ENCODE measurements at places on chromosomes 2 and 18.

GRCh38 chr2:203650860-203651613, 55.4 kb upstream of the CD28 start:
- peak; percentile 54 for DNase-seq

DNA sequence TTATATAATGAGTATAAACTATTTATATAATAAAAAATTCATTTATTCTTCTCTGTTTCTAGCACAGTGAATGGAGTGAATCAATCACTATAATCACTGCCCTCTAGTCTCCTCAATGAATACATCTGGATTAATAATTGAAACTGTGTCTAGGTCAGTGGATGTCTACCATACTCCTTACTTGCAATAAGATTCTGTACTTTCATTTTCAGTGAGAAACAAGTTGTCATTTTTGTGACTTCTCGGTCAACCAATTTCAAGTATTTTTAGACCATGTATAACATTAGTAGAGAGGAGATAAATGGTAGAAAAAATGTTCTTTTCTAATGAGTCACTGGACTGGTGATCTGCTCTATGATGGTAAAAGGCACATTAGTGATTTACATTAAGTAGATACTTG, 799.6 kb upstream of the CHAC2 start:
- DNase-seq, result no peak

DNA sequence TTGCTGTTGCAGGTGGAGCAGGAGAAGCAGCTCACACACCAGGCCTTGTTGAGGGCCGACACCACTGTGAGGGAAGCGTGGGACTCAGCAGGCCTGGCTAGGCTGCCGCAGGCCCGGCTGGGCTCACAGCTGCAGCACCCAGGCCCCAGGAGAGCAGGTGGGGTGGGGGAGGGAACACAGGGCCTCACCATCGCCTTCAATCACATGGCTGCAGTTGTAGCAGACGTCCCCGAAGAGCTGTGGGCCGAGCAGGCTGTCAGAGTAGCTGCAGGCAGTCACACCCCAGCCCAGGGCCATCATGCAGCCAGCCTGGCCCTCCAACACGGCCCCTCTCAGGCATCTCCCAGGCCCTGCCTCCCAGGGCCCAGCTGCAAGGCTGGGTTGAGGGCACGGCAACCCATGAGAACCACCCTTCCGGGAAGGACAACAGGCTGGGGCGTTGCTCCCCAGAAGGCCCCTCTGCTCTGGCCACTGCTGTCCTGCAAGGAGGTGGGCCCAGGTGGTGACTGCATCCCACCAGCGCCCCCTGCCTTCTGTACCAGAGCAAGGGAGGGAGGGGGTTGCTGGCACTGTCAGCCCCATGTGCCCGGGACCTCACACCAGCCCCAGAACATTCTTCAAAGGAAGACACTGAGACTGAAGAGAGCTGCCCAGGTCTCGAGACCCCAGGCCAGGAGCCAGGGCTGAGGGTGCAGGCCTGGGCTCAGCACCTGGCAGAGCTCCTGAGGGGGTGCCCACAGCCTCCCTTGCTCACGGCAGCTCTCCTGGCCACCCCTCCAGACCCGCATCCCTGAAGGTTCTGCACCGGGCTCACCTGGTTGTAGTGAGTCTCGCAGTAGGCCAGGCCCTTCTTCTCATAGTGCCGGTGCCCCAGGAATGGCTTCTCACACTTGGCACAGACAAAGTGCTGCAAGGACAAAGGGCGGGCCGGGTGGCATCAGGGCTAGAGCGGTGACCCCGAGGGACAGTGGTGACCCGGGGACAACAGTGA, 5.6 kb upstream of the GPR17 start:
- DNase-seq, result no peak

- DNase-seq, result no peak
Measured at GRCh38 chr2:23209059-23209458, 175.9 kb upstream of the KLHL29 start.

GRCh38 chr2:217033186-217033585, 173.3 kb upstream of the TNP1 start:
- peak; percentile 61 for DNase-seq

GRCh38 chr18:6948281-6949055, 169.1 kb downstream of the LAMA1 start:
- DNase-seq, result no peak

DNA sequence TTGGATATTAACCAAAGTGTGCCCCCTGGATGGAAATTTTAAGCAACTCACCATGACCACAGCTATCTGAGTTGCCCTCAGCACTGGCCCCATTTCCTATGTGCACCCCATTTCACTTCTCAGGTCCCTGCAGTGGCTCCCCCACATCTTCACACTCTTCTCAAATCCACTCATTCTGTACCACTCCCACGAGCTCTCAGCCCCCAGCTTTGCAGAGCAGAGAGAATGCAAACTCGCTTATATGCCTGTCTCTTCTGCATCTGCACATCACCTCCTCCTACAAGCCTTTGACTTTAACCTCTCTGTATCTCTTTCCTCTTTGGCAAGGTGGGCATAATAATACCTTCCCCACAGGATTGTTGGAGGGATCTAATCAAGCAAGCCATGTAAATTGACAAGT, 46.2 kb downstream of the DPYSL5 start:
- DNase-seq, result no peak

GRCh38 chr2:27889774-27890145, 427 bp downstream of the RBKS start:
- no peak for DNase-seq

- no peak for DNase-seq
Measured at GRCh38 chr2:29068513-29068912, 5.8 kb downstream of the PCARE start.

GRCh38 chr2:42900289-42900891, 108.0 kb upstream of the HAAO start:
- no peak for DNase-seq

- no peak for DNase-seq
Measured at GRCh38 chr2:1871171-1871570, 126.9 kb upstream of the PXDN start.

GRCh38 chr2:60741576-60741975, 14.5 kb upstream of the PAPOLG start:
- DNase-seq, result no peak

DNA sequence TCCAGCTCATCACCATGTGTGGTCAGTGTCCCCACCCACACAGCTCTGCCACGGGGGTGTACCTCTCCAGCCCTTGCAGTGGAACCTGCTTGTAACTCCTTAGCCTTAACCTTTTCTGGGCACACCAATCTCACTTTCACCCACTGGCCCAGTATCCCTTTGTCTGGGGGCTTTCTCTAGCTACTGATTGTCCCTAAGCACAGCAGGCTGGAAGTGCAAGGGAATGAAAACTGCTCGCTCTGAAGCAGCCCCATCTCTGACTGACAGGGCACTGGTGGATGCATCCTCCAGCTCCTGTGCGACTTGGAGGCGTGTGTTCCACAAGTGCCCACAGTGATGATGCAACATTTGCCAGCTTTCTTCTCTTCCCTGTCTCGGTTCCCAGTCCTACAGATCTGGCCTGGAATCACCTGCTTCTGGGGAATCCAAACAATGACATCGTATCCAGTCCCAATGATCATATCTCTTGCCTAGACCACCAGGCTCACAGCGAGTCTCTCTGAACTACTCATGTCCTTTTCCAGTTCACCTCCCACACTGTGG, 33.6 kb downstream of the SCTR start:
- no peak for DNase-seq

- no peak for DNase-seq
Measured at GRCh38 chr2:214896274-214896673, 86.8 kb upstream of the BARD1 start.

- peak; percentile 31 for DNase-seq
Measured at GRCh38 chr18:74190086-74190485, 41.8 kb downstream of the TIMM21 start.

DNA sequence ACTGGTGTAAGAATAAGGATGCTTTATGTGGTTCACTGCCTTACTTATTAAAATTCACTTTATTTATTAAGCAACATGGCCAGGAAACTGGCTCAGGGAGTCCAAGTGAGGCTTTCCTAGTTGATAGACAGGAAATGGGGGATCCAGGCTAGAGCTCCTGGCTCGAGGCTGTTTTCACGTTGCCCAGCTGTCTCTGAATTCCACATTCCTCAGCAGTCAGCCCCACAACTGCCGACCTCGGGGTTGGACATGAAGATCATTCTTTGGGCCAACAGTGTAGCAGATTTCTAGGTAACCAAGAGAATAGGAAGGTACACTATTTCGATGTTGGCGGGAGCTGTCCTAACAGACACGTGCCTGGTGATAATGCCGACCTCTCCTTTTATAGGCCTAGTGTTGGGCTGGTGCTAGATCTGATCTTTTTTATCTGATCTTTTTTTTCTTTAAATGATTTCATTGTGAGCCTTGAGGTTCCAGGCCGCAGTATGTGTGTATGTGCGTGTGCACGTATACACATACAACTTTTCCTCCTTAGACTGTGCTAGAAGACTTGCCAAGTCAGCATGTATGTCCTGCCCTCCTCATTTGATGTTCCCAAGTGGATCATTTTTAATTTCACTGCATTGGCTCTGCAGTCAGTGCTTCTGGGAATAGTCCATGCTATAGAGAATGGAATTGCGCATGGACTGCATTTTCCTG, 103.5 kb downstream of the CABLES1 start:
- peak; percentile 15 for DNase-seq

- DNase-seq, result peak; percentile 14
Measured at GRCh38 chr2:121804340-121804739, 48.9 kb downstream of the TSN start.
